Anterior cingulate cortex (tissue), 58 donors: ENCODE measurements at places on chromosomes 4 and X.

GRCh38 chr4:96186593-96186992 lies 346.7 kb downstream of the PDHA2 start:
- no peak for DNase-seq

DNA sequence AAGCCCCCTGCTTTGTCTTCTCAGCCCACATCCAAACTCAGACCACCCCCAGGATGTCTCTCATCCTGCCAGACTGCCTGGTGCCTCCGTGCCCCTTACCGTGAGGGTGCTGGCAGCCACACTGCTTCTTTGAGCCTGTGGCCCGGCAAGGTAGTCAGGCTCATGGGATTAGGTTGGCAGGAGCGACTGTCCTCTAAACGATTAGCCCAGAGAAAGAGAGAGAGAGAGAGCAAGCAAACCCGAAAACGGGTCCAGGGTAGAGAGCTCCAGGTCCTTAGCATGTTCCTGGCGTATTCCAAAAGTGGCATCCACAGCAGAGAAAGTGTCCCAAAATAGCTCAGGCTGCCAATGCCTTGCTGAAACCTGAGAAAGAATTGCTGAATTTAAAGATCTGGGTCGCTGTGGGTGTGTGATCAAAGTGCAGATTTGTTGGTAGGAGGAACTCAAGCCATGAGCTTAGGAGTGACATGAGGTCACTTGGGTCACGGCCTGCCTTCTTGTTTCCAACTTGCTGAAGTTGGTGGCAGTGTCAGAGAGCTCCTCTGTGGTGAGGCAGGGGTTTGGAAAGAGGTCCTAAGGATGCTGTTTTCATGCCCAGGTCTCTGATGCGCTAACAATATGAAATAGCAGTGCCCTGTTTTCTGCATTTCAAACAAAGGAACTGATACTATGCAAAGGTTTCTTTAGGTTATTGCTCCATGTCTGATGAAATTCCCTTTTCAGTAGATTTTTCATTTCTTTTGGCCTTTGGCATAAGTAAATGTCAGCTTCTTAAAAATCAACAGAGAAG lies 81.6 kb downstream of the RTL9 start:
- DNase-seq = no peak

- no peak for DNase-seq
Measured at GRCh38 chr4:44235897-44236296, 212.7 kb downstream of the KCTD8 start.

DNA sequence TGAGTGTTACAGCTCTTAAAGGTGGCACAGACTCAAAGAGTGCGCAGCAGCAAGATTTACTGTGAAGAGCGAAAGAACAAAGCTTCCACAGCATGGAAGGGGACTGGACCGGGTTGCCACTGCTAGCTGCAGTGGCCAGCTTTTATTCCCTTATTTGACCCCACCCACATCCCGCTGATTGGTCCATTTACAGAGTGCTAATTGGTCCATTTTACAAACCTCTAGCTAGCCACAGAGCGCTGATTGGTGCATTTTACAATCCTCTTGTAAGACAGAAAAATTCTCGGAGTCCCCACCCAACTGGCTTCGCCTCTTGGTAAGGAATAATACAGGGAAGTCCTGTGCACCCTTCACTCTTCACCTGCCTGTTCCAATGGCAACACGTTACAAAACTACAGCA lies 1.9 kb upstream of the SHROOM2 start:
- DNase-seq = no peak

DNA sequence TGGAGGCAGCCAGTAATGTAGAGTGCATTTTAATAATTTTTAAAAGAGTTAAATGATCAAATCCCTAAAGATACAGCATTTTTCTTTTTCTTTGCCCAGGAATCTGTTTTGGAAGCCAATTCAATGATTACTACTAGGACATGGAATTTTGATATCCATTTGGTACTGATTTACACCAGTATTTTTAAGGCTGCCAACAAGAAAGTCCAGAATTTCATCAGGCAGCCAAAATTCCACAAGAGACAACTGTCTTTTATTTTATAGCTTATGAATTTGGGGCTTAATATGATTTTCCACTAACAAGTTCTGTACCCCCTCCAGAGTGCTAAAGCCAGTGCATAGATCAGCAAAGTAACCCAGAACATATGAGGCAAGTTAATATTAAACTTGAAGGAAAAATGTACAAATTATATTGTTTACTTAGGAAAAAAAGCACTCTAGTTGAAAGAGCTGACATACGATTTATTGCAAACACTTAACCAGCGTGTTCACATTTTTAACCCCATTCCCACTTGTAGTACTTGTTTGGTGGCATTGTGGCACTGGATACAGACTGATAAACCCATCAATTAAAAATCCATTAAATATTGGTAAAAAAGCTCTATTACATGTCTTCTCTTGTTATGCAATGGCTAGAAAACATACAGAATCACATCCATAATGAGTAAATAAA lies 259.7 kb downstream of the DCHS2 start:
- DNase-seq = no peak

DNA sequence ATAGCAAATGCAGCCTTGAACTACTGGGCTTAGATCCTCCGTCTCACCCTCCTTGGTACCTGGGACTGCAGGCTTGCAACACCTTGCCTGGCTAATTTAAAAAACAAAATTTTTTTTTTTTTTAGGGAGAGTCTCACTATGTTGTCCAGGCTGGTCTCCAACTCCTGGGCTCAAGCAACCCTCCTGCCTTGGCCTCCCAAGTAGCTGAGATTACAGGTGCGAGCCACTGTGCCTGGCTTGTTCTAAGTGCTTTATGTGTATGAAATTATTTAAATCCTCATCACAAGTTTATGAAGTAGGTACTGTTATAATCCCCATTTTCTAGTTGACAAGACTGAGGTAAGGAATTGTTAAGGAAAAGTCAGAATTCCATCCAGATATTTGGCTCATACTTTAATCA lies 43.0 kb downstream of the CLCN3 start:
- no peak for DNase-seq

DNA sequence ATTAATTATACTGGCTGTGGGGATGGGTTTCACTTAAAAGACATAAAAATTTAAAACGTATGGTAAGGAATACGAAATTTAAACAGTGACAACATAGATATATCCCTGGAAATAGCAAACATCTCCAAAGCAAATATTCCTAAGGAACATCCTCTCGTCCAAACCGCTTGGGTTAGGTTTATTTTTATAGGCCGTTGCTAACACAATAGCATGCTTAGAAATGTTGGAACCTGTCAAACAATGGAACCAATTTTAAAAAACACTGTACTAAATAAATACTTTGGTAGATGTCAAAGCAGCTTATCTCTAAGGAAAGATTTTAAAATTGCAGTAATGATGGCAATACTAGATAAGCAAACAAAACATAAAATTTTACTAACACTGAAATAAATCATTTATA lies 45.4 kb downstream of the SEC24D start:
- DNase-seq = no peak

DNA sequence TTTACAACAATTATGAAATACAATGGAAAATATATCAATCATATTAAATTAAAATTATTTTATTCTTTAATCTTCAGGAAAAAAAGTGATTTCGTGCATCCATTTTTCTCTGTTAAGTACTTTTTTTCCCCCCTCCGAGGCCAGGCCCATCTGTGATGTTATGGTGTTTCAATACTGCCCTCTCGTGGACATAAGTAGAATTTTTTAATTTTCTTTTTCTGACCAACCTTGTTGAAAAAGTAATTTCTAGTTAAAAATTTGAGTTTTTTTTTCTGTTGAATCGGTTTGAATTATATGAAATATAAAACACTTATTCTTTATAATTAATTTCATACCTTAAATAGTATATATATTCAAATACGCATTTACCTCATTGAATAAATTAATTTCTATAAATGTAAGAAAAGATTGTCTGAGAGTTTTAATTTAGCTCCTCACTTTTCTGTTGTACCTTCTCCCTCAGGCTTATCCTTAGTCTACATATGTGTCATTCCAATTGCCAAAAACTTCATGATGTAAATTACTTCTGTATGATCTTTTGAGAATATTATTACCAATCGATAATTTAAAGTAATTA lies 175.8 kb upstream of the TECRL start:
- no peak for DNase-seq

DNA sequence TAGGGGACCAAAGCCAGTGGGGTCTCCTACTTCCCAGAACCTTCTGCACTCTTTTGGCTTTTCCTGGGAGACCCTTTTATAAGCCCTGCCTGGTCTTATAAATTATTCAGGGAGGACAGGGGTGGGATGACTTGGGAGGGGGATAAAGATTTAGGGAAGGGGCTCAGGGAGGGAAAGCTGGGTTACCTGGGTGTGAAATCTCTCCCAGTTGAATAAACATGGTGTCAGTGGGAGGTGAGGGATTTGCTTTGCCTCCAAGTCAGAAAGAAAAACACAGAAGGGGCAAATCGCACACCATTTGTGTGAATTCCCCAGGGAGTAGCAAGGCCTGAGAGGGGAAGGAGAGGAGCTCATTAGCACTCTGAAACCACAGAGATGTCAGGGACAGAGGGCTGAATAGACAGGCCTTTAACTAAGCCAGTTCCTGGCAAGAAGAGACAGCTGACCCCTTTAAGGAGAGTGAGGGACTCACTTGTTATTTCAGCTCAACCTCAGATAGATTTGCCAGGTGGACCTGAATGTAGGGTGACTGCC lies at the start of gene RIPPLY1:
TSS of gene RIPPLY1 (minus strand) at position 51 of the 534 bp plus-strand sequence. CDS start 54 bp downstream, outside the sequence.
- DNase-seq = no peak

DNA sequence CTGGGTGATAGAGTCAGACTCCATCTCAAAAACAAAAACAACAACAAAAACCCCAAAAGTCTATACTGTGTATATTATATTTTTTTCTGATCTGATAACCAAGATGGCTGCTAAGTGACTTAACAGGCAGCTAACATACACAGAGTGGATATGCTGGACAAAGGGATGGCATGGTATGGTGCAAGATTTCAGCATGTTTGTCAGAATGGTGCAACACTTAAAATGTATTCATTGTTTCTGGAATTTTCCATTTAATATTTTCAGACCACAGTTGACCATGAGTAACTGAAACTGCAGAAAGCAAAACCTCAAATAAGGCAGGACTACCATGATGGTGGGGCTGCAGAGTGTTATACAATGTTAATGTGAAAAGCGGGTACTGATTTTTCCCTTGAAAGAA lies 6.1 kb upstream of the BOD1L1 start:
- DNase-seq = no peak

- no peak for DNase-seq
Measured at GRCh38 chr4:154389148-154389547, 102.5 kb downstream of the DCHS2 start.

- DNase-seq = no peak
Measured at GRCh38 chr4:124044867-124045266, 648.3 kb downstream of the SPRY1 start.

- no peak for DNase-seq
Measured at GRCh38 chr4:4869731-4870571, 10.5 kb downstream of the MSX1 start.

- DNase-seq = no peak
Measured at GRCh38 chrX:145818186-145819113, 821 bp downstream of the SLITRK2 start.

GRCh38 chrX:41588271-41588670 lies 100.5 kb upstream of the GPR34 start:
- no peak for DNase-seq

- DNase-seq = no peak
Measured at GRCh38 chrX:117711782-117712181, 404.8 kb downstream of the KLHL13 start.

DNA sequence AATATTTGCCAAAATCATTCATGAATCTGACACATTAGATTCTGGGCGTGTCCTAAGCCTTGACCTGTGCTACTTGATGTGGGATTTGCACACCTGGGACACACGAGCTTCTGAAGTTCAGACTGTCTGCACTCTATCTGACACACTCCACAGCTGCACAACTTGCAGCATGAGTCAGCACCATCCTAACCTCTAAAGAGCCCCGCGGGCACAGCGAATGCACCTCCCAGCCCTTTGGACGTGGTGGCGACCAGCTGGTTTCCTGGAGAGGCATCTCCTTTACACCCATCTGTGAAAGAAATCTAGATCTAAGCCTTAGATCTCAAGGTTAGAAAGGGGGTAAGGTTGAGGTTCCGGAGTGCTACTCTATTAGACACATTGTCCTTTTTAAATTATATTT lies 69.2 kb downstream of the SORBS2 start:
- no peak for DNase-seq

- no peak for DNase-seq
Measured at GRCh38 chrX:22073928-22074327, 41.8 kb downstream of the PHEX start.

- no peak for DNase-seq
Measured at GRCh38 chr4:54840992-54841768, 183.4 kb downstream of the KIT start.

- no peak for DNase-seq
Measured at GRCh38 chr4:169418846-169419245, 148.1 kb upstream of the SH3RF1 start.

DNA sequence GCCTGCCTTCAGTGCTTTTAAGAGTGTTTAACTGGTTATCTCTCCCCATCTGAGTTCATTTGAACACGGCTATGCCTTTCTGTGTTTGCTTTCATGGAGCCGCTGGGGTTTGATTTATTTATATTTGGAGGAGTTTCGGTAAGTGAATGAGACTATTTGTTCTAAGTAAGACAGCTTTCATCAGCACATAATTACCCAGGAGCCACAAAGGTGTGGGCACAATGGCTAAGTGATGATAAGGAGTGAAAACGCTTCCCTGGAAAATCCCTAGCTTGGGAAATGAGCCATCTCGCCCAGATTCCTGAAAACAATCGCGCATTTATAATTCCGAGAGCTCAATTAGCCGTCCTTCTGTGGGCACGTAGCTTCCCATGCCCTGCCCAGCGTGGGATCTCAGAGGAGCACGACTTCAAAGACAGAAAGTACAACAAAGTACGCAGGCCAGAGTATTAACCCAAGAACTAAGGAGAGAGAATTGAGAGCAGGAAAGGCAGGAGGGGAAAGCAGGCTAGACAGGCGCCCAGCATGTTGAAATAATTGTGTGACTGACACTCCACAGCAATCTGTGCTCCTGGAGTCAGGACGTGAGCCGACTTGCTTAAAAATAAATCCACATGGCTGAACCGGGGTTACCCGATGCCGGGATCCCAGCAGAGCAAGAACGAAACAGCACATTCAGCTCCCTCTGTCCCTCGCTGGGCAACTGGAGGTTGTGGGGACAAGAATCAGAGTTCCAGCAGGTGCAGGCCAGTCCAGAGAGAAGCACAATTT lies 99.0 kb downstream of the DHRSX start:
- DNase-seq = no peak

DNA sequence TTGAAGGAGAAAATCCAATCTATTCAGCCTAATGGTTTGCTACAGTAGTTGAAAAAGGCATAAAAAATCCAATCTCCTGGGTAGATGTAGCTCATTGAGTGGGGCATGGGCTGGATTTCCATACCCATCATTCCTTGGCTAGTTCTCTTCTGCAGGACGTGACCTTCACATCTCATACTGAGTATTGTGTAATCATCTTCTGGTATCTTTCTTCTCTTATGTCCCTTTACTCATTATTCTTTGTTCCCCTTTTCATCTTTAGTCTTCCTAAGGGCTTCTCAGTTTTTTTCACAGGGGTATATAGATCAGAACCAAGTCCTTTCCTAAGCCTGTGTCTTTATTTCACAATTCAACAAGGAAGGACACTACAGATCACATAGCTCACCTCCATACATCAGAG lies 727.6 kb upstream of the MAGEB2 start:
- no peak for DNase-seq
